ENCODE measurements at places on chromosomes 6 and 20. TPM values are rescaled to one million over a fixed set of nuclear protein-coding genes. Genes with fewer than 3 reads are reported as not detected.

The CST5 gene
- not detected for total RNA-seq

The FAXC gene
- total RNA-seq, result not detected

DNA sequence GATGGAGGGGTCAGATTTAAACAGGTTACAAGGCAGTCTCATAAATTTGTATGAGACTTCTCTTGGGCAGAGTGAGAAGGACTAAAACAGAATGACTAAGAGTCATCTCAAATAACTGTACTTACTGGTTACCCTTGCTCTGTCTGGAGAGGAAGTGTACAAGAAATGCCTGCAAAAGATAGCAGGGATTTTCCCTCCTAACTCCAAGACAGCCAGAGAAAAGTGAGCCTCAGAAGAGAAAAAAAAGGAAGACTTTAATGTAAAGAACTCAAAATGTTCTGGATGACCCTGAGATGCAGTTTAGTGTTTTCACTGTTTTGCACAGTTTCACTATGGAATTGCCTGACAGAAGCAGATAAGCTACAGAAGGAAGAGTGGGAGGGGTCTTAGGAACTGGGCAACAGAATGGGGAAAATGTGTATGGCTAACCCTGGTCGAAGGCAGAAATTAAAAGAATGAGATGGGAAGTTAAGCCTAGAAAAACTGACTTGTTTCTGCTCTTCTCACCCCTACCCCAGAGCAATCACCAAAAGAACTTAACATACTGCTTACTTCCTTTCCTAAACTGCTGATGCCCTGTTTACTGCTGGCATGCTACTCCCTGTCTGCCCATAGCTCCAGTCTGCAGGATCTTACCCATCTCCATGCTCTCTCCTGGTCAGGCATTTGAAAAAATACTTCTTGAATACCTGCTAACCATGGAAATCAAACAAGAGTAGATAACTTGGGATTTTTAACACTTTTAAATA is 98.1 kb upstream of the MARCKS start:
- DNase-seq, result no peak

- DNase-seq, result no peak
Observed at GRCh38 chr6:83613378-83613777, 95.5 kb downstream of the SNAP91 start.

DNA sequence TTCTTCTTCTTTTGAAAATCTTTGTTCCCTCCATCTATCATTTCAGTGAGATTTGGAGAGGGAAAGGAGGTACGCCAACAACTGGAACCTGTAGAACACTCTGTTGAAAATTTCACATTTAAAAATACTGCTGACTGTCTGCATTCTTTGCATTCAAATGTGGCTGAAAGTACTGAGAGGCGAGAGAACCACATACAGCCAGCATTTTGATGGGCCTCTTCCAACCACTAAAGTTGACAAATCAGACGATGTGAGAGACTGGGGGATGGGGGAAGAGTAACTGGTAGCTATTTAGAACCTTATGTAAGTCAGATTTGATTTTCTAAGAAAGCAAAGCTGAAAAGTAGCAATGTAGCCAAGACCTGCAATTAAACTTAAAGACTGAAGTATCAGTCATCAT is 77.5 kb downstream of the FKBP5 start:
- no peak for DNase-seq
